ENCODE measurements at places on chromosomes 16 and 17.

DNA sequence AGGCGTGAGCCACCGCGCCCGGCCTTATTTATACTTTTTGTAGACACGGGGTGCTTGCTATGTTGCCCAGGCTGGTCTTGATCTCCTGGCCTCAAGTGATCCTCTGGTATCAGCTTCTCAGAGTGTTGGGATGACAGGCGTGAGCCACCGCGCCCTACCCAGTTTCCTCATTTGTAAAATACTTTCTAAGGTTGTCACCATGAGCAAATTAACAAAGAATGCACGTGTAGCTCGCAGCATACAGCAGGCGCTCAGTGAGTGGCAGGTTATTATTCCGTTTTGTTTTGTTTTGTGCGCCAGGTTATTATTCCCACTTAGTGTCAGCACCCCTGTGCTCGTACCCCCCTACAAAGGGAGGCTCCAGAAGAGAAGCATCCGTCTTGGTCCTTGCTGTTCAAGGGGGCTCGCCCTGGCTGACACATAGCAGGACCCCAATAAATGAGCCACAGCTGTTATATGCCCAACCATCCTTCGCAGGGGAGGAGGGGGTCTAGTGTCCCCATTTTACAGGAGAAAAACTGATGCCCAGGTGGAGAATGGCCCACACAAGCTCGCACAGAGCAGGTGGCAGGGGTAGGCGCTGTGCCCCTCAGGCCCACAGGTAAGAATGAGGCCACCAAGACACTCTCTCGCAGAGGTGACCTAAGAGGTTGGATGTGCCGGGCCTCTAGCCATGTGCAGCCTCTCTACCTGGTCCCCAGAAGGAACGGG, 686 bp upstream of the MIEF2 start:
- DNase-seq, result no peak

GRCh38 chr16:11038777-11039176, 94.4 kb downstream of the CLEC16A start:
- no peak for DNase-seq

DNA sequence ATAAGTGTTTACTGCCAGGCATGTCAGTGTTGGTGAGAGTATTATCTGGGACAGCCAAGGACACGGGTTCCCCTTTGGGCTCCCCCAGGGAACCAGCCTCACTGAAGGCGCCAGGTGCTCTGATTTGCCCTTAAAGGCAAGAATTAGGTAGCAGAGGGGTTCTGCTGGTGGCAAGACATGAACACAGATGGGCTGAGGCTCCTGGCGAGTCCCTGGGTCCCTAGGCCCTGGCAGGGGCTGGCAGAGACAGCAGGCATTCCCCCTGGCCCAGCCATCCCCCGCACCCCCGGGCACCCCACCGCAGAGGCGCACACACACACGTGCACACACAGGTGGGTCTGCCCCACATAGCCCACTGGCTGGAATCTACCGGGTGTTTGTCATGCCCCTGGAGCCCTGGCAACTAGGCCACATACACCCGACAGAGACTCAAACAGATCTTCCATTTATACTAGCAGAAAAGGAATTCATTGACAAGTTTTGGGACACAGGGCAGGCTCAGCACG, 153.3 kb downstream of the C16orf78 start:
- no peak for DNase-seq

GRCh38 chr16:81711657-81712319, 67.3 kb upstream of the PLCG2 start:
- no peak for DNase-seq

DNA sequence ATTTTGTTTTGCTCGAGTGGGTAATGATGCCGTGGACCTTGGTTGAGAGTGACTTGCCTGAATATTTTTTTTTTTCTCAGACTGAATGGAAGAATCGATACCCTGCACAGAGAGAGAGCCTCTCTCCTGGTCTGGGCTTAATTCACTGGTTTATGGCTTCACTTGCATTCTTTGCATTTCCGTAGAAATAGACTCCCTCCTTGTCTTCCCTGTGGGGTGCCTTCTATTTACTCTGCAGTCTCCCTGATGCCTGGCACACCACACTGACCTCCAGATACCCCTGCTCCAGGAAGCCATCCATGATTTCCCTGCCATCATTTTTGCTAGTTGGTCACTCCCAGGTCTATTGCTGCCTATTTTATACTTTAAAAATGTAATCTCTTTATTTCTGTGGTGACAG, 238.0 kb downstream of the SNX29 start:
- no peak for DNase-seq

DNA sequence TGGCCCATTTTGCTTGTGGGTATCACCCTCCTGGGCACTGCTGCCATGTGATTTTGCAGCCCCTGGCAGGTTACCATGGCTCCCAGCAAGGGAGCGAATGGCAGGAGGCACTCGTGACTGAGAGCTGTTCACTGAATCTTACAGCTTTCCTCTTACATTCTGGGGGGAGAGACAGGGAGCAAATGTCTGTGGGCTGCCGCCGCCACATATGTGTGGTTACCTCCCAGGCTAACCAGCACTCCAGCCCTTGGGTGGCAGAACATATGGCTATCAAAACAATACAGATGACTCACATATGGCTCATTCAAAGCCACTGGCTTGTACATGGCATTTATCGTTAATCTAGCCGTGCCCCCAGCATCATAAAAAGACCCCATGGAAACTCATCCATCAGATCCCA, 19.8 kb downstream of the GTF3C1 start:
- no peak for DNase-seq

DNA sequence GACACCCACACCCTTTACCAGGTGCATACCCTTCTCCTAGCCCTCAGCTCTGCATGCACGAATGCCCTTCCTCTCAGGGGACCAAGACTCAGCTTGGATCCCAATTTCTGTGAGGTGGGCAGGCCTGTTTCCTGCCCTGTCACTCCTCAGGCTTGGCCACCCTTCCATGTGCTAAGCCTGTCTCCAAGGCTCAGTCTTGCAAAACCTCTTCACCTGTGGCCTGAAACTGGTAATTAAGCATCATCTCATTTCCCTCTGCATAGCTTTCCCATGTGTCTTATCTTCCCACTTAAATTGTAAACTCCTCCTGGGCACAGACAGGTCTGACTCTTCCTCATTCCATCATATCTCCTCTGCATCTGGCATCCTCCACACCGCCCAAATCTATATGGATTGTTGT, 31.0 kb upstream of the SMPD3 start:
- no peak for DNase-seq
